ENCODE measurements at places on chromosomes 2 and 18. TPM values are rescaled to one million over a fixed set of nuclear protein-coding genes. Genes with fewer than 3 reads are reported as not detected.

DNA sequence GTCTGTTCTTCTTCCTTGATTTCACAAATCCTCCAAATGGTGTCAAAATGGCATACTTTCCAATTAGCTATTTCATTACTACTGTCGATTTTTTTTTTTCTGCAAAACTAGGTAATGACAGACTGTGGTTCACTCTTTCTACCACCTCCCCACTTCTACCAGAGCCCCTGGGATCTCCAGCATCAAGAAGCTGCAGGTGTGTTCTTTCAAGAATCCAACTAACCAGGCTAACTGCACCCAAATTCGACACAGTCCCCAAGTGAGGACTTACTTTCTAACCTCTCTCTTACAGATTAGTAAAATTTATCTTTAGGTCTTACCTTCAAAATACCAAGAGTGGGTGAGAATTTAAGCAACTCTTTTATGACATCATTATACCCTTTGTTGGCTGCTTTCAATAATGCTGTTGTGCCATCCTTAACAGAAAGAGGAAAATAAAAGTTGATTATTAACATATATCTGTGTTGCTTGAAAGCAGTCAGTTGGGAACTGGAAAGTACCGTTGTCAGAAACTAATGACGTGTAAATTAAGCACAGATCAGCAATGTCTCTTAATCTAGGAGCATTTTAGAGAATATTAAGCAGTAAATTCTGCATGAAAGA, 31.2 kb upstream of the NPC1 start:
- H3K4me3 ChIP-seq = no peak overlapping the region
- H3K27me3 ChIP-seq = peaks cover 4% of the 10 kb centered on the region
- no peaks in the 10 kb centered on the region for H3K36me3 ChIP-seq
- no peak for DNase-seq

DNA sequence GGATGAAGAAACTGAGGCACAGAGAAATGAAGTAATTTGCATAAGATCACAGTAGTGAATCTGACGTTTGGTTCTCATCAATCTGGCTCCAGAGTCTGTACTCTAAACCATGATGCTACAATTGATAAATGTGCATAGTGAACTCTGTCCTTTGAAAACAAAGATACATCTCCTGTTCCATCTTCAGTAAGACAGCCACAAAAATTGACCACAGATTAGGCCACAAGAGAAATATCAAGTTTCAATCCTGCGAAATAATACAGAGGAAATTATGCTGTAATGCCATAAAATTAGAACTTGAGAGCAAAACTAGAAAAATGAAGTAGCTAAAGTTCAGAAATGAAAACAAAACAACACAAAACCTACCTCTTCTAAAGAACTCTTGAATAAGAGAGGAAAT, 28.4 kb downstream of the FAM98A start:
- no peak overlapping the region for H3K27ac ChIP-seq
- no peaks in the 10 kb centered on the region for H3K36me3 ChIP-seq
- no peaks in the 10 kb centered on the region for H3K4me1 ChIP-seq

GRCh38 chr2:37645362-37645761, 26.1 kb downstream of the CDC42EP3 start:
- no peak overlapping the region for H3K4me3 ChIP-seq
- H3K27me3 ChIP-seq = no peaks in the 10 kb centered on the region
- peaks cover 20% of the 10 kb centered on the region for H3K4me1 ChIP-seq
- H3K27ac ChIP-seq = no peak overlapping the region
- peak; percentile 73 for DNase-seq

- H3K4me1 ChIP-seq = peaks cover 8% of the 10 kb centered on the region
- no peaks in the 10 kb centered on the region for H3K27me3 ChIP-seq
- no peak overlapping the region for H3K27ac ChIP-seq
- DNase-seq = no peak
- no peaks in the 10 kb centered on the region for H3K36me3 ChIP-seq
- H3K4me3 ChIP-seq = no peak overlapping the region
Measured at GRCh38 chr2:46935071-46935470, 19.5 kb upstream of the MCFD2 start.

GPR45 gene
- total RNA-seq = not detected

ARMC9 gene
- 60.4 TPM for total RNA-seq

Measured in fibroblast of lung (primary cell).